Peyer's patch (tissue), 4 donors: ENCODE measurements at places on chromosomes 16 and 17.

- H3K4me3 ChIP-seq = no peak overlapping the region
- DNase-seq = no peak
- H3K36me3 ChIP-seq = no peaks in the 10 kb centered on the region
- no peaks in the 10 kb centered on the region for H3K27me3 ChIP-seq
- H3K27ac ChIP-seq = no peak overlapping the region
Measured at GRCh38 chr16:17696616-17697015, 225.9 kb upstream of the XYLT1 start.

- no peak overlapping the region for H3K4me3 ChIP-seq
- no peaks in the 10 kb centered on the region for H3K4me1 ChIP-seq
- H3K36me3 ChIP-seq = no peaks in the 10 kb centered on the region
Measured at GRCh38 chr17:27906226-27906580, 13.0 kb upstream of the LYRM9 start.

GRCh38 chr17:47684535-47685193, 9.3 kb upstream of the TBKBP1 start:
- H3K27ac ChIP-seq = no peak overlapping the region
- no peaks in the 10 kb centered on the region for H3K36me3 ChIP-seq
- no peak for DNase-seq

DNA sequence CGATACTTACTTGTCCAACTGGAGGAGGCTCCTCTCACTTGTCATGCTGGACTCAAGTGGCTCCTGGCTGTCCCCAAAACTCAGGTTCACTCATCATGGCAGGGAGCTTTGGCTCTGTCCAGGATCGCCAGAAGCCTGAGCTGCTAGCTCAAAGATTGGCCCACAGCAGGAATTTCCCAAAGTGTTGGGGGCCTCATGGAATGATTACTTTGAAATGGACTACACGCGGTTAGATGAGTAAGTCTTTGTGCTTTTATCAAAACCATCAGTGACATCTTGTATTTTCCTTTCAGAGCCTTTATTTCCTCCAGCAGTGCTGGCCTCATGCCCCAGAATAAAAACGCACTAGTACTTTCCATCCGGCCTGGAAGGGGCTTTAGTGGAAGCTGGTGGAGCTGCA, 29.2 kb upstream of the PHB1 start:
- no peak overlapping the region for H3K4me3 ChIP-seq
- no peaks in the 10 kb centered on the region for H3K27me3 ChIP-seq
- no peaks in the 10 kb centered on the region for H3K4me1 ChIP-seq
- peak; percentile 21 for DNase-seq
- no peak overlapping the region for H3K27ac ChIP-seq

GRCh38 chr17:81713004-81713555, 996 bp downstream of the SLC25A10 start:
- no peak for DNase-seq
- H3K4me1 ChIP-seq = peaks cover 7% of the 10 kb centered on the region
- peak overlapping the region; percentile 86 for H3K27ac ChIP-seq
- peak overlapping the region; percentile 99 for H3K4me3 ChIP-seq

- no peak overlapping the region for H3K27ac ChIP-seq
- H3K27me3 ChIP-seq = no peaks in the 10 kb centered on the region
- H3K4me3 ChIP-seq = no peak overlapping the region
Measured at GRCh38 chr17:80971704-80972304, 19.8 kb upstream of the CHMP6 start.
